ENCODE measurements at places on chromosomes 5 and 9.

DNA sequence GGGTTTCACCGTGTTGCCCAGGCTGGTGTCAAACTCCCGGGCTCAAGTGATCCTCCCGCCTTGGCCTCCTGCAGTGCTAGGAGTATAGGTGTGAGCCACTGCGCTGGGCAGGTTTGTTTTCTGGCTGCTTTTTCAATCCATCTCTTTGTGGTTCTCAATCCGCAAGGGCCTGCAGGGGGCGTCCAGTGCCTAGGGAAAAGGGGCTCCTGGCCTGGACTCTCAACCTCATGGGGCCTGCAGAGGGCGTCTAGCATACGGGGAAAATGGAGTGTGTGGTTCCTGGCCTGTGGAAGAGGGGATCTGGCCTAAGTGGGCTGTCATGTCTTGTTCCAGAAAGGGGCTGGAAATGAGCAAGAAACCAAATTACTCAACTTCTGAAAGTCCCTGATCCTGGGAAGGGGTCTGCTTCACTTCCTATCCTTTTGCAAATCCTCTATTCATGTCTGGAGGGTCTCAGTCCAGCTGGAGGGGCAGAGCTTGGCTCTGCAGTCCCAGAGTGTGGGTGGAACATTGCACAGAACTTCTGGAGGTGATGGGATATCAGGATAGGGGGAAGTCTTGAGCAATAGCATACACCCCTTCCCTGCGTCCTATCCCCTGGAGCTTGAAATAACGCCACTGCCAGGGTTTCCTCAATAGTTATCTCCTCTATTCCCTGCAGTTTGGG is 12.7 kb upstream of the CCL27 start:
- no peak for DNase-seq

- DNase-seq: no peak
Measured at GRCh38 chr5:35856765-35857351, at the start of gene IL7R. IL7R (plus strand) TSS chr5:35856891; CDS start chr5:35856978, 87 bp downstream.

DNA sequence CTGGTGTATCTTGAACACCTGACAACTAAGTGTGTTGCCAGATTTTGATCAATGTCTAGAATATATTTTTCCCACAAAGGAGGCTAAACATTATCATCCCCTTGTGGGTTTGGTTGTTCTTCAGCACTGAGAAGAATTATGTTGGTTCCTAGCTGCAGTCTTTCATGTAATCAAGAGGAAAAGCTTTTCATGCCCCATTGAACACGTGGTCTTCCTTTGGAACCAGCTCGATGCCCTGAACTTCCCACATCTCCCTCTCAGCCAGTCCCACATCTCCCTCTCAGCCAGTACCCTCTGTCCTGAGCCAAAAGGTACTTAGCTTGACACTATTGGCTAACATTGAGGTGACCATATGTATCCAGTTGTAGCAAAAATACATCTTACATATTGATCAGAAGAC is 36.7 kb upstream of the ZSWIM6 start:
- no peak for DNase-seq

DNA sequence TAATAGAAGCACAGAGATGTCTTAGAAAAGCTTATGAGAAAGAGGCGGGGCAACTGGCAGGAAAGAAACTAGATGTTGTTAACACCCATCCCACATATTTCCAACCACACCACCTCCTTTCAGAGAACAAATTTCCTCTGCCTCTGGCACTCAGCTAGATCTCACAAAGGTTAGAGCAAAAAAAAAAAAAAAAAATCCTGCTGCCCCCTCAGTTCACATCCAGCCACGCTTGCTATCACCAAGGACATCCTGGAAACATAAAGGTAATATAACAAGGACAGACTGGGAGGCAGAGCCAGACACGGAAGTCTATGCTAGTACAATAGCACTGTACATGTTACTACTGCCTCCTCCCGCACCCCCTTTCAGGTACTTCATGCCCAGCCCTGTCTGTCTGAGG is 238.0 kb upstream of the PTGER4 start:
- no peak for DNase-seq

DNA sequence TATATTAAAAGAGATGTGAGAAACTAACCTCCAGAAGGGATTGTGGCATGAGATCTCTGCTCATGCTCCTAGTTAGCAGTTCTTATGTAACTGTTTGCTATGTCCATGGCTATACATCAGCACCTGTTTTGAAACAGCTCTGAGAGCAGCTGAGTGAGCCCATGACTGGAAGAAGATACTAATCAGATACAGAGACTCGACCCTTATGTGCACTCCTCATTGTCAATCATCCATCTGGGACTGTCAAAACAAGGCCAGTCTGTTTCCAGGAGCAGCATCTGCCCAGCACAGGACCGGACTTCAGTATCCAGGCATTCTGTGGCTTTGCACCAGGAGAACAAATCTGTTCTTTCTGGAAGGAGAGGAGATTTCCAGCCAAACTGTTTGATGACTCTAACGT is 77.7 kb downstream of the EFNA5 start:
- no peak for DNase-seq

- no peak for DNase-seq
Measured at GRCh38 chr5:14531668-14532067, 49.9 kb upstream of the OTULINL start.

- no peak for DNase-seq
Measured at GRCh38 chr5:19802686-19803085, 185.3 kb downstream of the CDH18 start.

GRCh38 chr5:152551061-152551460 is 146.0 kb upstream of the NMUR2 start:
- no peak for DNase-seq

DNA sequence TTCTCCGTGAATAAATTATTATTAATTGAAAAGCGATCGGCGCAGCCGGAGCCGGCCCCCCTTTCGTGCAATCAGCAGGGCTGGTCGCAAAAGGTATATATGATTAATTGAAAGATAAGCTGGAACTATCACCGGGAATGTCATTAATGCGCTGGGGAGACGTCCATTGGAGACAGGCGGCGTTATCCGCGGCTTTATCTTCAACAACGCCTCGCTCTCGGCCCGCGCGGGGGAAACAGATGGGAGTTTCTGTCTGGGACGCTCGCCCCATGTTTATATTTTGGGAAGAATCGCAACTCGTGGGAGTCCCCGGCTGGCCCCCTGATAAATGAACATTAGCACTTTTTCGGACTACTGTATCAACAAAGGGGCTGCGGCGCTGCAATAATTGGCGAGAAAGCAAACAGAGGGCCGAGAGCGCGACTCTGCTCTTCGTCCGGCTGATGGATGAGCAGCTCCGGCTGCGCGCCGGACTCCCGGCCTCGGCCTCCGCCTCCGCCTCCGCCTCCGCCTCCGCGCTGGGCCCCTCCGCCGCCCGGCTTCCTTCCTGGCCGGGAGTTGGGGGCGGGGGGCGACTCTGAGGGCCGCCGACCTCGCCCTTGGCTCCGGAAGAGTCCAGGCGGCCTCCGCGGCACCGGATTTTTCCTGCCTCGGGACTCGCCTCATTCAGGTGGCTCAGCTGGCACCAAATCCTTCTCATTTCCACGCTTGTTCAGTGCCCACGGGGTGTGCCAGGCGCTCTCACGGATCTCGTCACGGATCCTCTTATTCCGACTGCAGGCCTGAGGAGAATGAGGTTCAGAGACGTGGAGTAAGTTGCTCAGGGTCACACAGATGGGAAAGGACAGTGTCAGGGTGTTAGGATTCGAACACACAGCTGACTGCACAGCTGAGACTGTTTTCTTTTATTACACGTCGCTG is 3.6 kb upstream of the NKX2-5 start:
- no peak for DNase-seq

DNA sequence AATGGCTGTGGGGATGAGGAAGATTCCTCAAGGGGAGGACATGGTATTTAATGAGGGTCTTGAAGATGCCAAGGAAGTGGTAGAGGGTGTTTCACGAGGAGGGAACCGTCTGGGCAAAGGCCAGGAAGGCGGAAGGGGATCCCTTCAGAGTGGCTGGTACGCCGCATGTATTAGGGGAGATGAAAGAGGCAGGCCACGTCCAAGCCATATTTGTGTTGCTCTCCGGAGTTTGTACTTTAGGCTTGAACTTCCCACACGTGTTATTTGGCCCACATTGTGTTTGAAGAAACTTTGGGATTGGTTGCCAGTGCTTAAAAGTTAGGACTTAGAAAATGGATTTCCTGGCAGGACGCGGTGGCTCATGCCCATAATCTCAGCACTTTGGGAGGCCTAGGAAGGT is 1.2 kb downstream of the FXN start:
- no peak for DNase-seq

- no peak for DNase-seq
Measured at GRCh38 chr5:59185757-59186385, 603.0 kb downstream of the RAB3C start.

DNA sequence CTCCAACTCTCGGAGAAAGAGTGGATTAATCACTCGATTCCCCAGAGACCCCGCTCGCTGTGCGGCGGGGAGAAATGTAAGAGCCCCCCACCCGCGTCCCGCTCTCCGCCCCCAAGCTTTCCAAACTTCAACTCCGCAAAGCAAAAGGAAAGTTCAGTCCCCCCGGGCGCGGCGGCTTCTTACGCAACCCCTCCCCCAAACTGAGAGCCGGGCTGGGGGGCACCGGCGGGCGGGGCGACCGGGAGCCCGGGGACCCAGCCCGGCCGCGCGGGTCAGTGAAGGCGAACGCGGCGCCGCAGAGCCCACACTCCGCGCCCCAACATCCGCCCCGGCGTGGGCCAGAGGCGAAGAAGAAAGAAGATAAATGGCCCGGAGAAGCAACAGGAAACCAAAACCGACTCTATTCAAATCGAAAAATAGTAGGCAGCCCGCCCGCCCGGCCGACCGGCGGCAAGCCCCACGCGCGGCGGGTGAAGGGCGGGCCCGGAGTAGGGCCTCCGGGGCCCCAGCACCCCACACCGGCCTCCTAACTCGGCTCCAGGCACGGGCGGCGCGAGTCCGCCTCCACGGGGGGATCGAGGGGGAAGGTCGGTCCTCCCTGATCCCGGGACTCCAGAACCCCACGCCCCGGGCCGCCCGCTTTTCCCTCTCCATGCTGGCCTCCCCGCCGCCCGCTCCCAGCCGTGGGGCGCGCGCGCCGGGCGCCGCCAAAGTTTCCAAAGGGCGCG is 720 bp downstream of the NOTCH1 start:
- DNase-seq: no peak

- no peak for DNase-seq
Measured at GRCh38 chr5:38341641-38342040, 83.3 kb downstream of the EGFLAM start.

DNA sequence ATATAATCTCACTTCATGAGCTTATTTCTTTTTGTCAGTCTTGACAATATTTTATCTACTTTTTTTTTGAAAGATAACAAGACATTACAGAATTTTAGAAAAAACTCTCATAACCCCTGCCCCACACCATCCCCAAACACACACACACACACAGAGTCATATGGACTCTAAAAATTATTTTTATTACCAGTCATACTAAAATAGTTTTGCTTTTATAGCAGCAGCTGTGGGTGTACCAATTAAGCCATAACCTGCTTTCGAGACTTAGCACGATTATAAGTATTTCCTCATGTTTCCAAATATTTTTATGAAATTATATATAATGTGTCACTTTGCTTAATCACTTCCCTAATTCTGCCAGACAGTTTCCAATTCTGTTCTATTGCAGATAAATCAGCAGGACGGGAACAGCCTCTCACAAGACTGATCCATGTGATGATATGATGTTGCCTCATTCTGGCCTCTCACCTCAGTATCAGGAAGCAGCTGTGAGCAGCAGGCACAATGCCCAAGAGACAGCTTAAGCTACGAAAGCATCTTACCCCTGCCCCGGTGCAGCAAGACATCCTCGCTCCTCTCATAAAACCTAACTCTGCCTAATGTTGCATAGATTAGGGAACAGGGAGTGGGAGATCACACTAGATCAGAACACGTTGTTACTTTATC is 7.0 kb downstream of the PDCL start:
- DNase-seq: no peak

GRCh38 chr9:13957089-13957488 is 356.9 kb downstream of the NFIB start:
- DNase-seq: no peak

DNA sequence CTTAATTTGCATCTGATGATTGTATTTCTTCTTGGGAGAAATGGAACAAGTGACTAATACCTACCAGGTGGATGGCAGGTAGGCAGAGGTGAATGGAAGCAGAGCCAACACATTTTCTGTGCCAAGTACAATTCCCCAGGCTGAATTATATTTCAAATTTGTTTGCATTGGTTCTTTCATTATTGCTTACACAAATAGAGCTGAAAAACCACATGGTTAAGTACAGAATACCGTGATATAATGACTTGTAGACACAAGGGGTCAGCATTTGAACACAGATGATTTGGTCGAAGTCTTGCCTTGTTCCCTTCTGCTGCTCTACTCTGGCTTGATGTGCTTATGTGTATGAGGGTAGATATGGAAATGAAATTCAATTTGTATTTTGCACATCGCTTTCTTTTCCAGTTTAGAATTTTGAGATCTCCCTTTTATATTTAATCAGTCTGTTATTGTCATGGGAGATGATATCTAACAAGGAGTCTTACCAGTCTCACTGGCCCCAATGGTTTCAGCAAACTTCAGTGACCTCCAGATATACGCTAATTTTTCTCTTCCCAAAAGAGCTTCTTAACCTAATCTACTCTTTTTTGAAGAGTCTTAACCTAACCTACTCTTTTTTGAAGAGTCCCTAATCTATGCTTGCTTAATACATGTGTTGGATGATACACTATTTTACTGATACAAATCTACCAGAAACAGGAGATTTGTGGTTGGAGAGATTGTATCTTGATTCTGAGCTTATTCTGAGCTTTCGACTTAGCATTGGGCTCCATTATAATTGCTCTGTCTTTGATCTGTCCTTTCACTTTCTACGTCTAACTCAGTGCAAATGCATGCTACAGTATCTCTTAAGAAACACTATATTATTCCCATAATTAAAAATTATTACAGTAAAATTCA is 88.1 kb downstream of the PCSK1 start:
- no peak for DNase-seq

- DNase-seq: no peak
Measured at GRCh38 chr9:133726401-133727276, 11.5 kb downstream of the SARDH start.

GRCh38 chr9:83423815-83424707 is 114.1 kb downstream of the FRMD3 start:
- DNase-seq: no peak

- DNase-seq: no peak
Measured at GRCh38 chr5:165334201-165334600, 1828.8 kb downstream of the MAT2B start.

DNA sequence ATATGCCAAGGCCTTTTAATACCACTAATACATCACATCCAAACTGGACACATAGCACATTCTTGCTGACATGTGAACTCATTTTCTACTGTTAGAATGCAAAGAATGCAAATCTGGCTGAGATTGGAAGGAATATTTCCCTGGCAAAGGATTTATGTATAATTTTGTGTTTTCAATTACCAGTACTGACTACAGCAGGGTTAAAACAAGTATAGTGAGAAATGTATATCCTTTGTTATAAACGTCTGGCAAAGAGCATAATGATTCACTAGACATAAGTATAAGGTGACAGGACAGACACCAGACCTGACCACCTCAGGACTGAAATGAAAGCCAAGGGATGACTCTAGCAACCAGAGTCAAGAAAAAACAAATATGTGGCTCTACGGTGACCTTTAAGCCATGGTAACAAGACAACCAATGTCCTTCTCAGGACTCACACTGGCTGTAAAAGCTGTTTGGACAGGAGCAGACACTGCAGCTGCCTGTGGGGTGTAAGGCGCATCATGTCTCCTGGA is 95.0 kb downstream of the MRPS27 start:
- DNase-seq: no peak

Measured in GOT3 (cell line).